ENCODE measurements at places on chromosomes 1 and 21.
A peak's percentile ranks its signal among the peaks of the same experiment; 100 is the strongest.

DNA sequence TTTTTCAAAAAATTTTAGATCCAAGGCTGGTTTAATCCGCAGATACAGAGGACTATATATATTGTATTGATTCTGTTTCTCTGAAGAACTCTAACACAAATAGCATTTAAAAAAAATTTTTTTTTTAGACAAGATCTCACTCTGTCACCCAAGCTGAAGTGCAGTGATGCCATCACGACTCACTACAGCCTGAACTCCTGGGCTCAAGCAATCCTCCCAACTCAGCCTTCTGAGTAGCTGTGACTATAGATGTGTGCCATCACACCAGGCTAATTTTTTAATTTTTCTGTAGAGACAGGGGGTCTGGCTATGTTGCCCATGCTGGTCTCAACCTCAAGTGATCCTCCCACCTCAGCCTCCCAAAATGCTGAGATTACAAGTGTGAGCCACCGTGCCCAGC lies 3.0 kb downstream of the ANKRD45 start:
- no peak for DNase-seq

DNA sequence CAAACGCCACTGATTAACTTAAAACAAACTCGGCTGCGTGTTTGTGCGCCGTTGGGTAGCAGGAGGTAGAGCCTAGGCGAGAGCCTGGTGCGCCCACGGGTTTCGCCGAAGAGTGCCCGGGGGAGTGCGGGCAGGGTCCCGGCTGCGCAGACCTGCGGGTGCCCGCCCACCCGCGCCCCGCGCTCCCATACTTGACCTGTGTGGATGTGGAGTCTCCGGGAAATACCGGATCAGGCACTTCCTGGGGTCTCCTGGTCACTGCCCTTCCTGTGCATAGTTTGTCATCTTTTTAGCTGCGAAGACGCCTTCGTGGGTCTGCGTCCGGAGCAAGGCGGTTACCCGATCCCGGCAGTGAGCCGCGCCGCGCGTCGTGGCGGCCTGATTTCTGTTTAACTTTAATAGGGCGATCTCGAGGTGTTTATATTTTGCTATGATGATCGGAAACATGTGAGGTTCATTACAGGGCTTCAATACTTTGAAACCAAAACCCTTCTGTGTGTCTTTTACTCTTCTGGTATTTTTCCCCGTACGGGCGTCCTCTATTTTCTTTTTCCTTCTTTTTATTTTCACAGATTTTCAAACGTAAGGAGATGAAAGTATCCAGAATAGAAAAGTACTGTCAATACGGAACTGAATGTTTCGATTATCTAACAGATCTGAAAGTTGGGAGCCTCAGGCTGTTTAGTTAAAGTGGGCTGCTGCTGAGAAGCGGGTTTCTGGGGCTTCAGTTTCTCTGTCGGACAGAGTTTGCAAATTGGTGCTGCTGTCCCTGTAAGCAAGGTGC lies 15.2 kb downstream of the NR5A2 start:
- no peak for DNase-seq

- DNase-seq, result no peak
These were observed 9.5 kb downstream of the ITLN2 start for GRCh38 chr1:160945079-160945478.

DNA sequence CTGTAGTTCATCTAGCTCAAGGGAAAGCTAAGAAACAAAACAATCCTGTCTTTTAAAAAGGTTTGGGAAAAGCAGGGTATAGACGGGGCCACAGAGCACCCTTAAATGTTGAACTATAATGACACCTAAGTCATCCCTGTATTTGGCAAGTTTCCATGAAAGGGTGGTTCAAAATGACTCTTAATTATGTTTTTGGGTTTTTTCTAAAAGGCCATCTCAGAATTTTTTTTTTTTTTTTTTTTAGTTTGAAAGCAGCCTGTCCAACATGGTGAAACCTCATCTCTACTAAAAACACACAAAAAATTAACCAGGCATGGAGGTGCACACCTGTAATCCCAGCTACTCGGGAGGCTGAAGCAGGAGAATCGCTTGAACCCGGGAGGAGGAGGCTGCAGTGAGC lies 22.2 kb downstream of the TOMM20 start:
- no peak for DNase-seq

- peak; percentile 99 for DNase-seq
These were observed 31.3 kb downstream of the SMAP2 start for GRCh38 chr1:40404670-40405462.

Measured in NCI-H748 treated with DMSO at 0.1 percent for 48 hours (cell line).